ENCODE measurements at places on chromosomes 3 and 15.

DNA sequence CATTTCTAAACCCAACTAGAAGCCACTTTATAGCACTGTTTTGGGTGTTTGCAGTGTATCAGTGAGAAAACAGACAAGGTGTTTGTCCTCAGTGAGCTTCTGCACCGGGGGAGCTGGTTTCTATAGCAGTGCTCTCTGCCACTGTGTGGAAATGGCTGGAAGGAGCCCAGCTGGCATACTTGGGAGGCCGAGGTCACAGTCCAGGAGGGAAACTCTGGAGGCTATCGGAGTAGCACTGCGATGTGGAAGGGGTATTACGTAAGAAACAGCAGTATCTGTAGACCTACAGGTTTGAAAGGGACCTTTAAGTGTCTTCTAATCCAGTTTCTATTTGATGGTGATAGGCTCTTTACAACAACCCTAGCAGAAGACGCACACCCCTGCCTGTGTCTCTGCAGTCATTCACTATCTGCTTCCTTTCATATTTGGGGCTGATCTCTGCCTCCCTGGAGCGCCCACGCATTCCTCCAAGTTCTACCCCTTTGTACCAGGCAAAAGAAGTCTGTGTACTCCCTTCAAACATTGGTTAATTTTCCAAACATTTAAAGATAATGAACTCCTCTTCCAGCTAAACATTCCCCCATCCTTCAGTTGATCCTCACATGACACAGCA, 87.4 kb upstream of the ADAMTS17 start:
- no peak for DNase-seq

DNA sequence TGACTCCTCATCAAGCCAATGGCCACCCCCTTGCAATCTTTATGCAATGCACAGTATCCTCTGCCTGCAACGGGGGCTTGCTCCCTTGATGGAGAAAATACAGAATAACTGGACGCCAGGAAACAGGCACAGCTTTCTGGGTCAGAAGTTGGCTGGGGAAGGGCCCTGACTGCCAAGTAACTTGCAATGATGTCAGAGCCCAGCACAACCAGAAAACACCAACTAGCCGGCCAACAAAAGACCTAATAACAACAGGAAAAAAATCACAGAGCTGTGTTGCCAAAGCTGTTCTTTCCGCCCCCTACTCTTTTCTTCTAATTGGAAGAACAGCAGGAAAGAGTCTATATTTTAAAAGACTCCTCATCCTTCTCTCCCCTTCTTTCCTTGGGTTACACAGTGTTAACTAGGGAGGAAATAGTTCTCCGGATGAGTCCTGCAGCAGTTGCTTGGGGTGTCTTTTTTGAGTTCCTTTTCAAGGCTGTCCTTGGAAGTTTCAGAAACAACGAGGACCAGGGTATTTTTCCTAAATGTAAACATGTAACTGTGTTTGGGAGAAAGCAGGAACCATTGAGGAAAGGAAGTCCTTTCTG, 1.4 kb upstream of the SEMA6D start:
- DNase-seq = no peak

- no peak for DNase-seq
Measured at GRCh38 chr15:68578980-68579935, at the start of gene CORO2B. Gene CORO2B (plus strand): TSS chr15:68578993. CDS start chr15:68579263, 270 bp downstream.

DNA sequence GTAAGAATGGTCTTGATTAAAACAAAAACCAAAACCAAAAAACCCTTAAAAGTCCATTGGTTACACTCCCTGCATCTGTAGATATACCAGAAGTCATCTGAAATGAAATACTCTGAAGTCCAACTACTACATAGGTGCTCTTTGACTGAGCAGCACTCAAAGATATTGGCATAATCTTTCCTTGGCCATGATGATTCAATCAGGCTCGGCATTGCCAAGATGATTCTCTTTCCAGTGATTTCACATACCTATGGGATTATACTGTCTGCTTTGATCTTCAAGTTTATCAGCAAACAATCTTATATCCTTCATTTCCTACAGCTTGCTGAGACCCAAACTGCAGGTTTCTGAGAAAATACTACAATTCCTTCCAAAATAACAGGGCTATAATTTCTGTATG, 35.9 kb upstream of the DIPK2A start:
- DNase-seq = no peak

GRCh38 chr3:65936908-65937638, 101.6 kb downstream of the MAGI1 start:
- DNase-seq = peak; percentile 9

GRCh38 chr3:146071632-146072031, 89.4 kb downstream of the PLOD2 start:
- DNase-seq = no peak

GRCh38 chr3:4719046-4719501, 225.9 kb downstream of the ITPR1 start:
- DNase-seq = no peak

DNA sequence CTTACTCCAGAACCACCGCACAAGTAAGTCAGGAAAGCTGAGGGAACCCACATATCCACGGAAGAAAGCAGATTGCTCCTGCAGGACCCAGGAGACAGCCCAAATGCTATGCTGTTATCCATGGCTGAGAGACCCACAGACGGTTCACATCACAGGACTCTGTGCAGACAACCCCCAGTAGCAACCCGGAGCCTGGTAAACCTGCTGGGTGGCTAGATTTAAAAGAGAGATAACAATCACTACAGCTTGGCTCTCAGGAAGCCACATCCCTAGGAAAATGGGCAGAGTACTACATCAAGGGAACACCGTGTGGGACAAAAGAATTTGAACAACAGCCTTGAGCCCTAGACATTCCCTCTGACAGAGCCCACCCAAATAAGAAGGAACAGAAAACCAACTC, 13.8 kb upstream of the TRIM42 start:
- DNase-seq = no peak

- no peak for DNase-seq
Measured at GRCh38 chr15:31349233-31350141, 22.9 kb downstream of the KLF13 start.

- DNase-seq = no peak
Measured at GRCh38 chr15:70213794-70214193, 116.1 kb upstream of the TLE3 start.

DNA sequence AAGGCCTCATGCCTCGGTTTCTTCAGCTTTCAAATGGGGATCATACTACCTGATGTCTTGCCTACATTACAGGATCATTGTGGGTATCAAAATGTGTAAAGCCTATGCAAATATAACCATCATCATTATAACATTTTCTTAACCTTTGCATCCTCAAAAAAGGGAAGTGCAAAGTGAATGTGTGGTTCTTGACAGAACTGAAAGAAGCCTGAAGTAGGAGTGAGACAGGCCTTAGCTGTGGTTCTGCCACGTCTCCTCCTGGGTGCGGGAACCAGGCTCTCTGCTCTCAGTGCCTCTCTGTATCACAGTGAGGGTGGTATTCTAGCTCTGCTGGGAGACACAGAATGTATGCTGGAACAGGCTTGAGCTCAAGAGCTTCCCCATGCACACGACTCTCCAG, 316.9 kb upstream of the ICE2 start:
- no peak for DNase-seq

GRCh38 chr3:114644367-114644766, 350.5 kb downstream of the TIGIT start:
- no peak for DNase-seq

GRCh38 chr3:34396956-34397355, 598.5 kb downstream of the PDCD6IP start:
- no peak for DNase-seq

DNA sequence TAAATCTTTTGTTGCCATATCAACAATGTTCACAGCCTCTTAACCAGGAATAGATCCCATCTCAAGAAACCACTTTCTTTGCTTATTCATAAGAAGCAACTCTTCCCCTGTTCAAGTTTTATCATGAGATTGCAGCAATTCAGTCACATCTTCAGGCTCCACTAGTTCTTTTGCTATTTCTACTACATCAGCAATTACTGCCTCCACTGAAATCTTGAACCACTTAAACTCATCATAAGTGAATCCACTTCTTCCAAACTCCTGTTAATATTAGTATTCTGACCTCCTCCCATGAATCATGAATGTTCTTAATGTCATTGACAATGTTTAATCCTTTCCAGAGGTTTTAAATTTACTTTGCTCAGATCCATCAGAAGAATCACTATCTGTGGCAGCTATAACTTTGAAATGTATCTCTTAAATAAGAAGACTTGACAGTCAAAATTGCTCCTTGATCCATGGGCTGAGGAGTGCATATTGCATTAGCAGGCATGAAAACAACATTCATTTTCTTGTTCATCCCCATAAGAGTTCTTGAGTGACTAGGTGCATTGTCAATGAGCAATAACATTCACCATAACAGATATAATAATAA, 205.9 kb downstream of the DTWD1 start:
- no peak for DNase-seq

GRCh38 chr15:24955531-24955921, 739 bp downstream of the SNRPN start:
- DNase-seq = no peak

- no peak for DNase-seq
Measured at GRCh38 chr3:160444411-160444810, 5.2 kb downstream of the TRIM59 start.

GRCh38 chr3:52710512-52710911, 4.6 kb downstream of the SPCS1 start:
- DNase-seq = no peak

DNA sequence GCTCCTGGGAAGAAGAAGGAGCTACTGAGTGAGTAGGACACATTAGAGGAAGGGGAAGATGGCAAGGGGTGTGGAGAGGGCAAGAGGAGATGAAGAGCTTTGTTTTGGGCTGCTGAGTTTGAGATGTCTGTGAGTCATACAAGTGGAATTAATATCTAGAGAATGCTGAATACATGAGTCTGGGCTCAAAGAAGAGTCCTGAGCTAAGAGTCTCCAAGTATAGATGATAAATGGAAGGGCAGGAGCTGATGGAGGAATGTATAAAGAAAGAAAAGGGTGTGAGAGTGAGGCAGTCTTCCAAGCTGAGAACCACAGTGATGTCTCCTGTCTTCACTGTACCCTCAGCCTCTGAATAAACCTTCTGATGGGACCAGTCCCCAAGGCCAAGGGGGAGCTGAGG, 205.5 kb upstream of the MRPL3 start:
- DNase-seq = no peak

DNA sequence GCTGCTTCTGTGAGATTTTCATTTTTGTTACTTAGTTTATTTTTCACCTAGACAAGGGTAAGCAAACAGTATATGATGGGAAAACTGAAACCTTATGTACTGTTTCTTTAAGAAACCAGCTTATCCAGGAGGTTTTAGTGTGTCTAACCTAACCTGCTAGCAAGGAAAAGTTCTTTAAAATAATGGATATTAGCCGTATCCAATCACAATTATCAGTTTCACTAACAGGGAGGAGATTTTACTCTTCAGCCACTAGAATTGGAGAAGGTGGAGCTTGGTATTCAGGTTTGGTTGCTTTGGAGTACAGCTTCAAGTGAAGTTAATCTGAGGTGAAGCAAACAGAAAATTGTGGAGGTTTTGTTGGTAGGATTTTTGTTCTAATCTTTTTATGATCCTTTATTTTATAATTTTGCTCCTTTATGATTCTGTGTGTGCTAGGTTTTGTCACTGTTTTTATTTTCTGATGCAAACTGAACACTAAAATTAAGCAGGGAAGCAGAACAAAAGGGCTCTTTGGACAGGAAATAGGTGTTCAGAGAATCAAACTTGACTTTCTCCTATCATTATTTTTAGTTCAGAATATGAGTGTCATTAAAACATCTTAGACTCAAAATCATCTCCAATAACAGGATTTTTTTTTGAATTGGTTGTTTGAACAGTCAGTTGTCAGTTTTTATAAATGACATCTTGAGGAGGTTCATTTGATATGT, 13.0 kb downstream of the ZFAND6 start:
- DNase-seq = peak; percentile 59

GRCh38 chr3:72604328-72604727, 243.9 kb downstream of the SHQ1 start:
- DNase-seq = no peak

- no peak for DNase-seq
Measured at GRCh38 chr3:1092771-1093170, at the start of gene CNTN6. Gene CNTN6 (plus strand): TSS chr3:1093024. CDS start chr3:1148009, 54,985 bp downstream.

GRCh38 chr3:6124875-6125274, 736.0 kb upstream of the GRM7 start:
- DNase-seq = no peak

DNA sequence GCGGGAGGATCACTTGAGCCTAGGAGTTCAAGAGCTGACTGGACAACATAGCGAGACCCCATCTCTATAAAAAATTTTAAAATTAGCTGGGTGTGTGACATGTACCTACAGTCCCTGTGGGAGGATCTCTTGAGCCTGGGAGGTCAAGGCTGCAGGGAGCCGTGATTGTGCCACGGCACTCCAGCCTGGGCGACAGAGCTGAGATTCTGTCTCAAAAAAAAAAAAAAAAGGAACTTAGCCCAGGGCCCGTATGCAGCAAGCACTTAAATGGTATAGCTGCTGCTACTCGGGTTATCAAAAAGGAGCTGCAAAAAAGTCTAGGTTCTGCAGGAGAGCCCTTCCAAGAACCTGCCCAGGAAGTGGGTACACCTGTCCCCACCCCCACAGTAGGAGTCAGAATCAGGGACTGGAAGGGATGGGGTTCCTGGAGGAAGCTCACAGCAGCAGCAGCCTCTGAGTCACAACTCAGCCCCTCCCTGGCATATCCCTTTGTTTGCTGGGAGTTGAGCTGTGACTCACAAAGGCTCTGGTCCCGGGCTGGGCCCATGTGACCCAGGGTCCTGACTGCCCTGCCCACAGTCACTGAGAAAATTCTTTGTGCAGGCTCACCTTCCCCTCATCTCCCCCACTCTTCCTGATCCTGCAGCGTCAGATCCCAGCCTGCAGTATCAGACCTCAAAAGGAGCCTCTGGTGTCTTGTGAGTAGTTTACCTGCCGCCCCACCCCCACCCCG, at the start of gene SPATA12:
SPATA12 (plus strand) TSS at position 576 of the 733 bp plus-strand sequence. CDS start 13,031 bp downstream, outside the sequence.
- peak; percentile 52 for DNase-seq

DNA sequence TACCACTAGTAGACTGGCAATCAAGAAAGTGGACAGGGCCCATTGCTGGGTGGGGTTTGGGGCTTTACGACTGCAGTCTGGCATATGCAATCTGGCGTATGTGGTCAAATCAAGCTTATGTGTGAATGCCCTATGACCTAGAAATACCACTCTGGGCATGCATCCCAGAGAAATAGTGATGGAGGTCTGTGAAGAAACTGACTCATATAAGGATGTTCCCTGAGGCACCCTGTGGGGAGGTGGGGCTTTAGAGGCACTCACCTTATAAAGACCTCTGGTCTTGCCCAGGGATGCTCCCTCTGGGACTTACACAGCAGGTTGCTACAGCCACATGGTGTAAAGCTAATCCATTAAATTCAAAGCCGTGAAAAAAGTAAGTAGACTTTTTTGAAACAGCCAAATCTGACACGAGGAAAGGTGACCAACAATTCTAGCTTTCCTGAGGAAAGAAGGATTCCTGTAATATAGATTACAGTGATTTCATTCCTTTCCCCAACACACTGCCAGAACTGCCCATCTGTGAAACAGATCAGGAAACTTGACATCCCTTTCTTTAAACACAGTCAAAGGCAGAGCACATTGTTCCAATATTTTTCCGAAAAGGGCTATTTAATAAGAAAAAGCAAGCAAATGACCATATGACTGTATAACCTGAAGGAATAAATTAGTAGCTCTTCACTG, 13.6 kb downstream of the RARRES1 start:
- DNase-seq = no peak

GRCh38 chr3:158058495-158059130, 47.6 kb downstream of the SHOX2 start:
- no peak for DNase-seq

- no peak for DNase-seq
Measured at GRCh38 chr15:25705433-25706115, 157.6 kb downstream of the ATP10A start.

All from KG1 (cell line).